Hippocampal formation (tissue), 2 donors: ENCODE measurements at places on chromosomes 2 and 18.

GRCh38 chr2:1927896-1928568, 183.7 kb upstream of the PXDN start:
- no peak for DNase-seq

GRCh38 chr2:197391220-197391717, 43.6 kb downstream of the SF3B1 start:
- DNase-seq = no peak

- no peak for DNase-seq
Observed at GRCh38 chr2:46779447-46779941, 136.1 kb downstream of the MCFD2 start.

GRCh38 chr2:127121776-127122176, 14.8 kb upstream of the BIN1 start:
- no peak for DNase-seq

- no peak for DNase-seq
Observed at GRCh38 chr2:135257383-135258090, 205.4 kb downstream of the RAB3GAP1 start.

GRCh38 chr2:128879161-128879560, 560.5 kb upstream of the HS6ST1 start:
- no peak for DNase-seq

DNA sequence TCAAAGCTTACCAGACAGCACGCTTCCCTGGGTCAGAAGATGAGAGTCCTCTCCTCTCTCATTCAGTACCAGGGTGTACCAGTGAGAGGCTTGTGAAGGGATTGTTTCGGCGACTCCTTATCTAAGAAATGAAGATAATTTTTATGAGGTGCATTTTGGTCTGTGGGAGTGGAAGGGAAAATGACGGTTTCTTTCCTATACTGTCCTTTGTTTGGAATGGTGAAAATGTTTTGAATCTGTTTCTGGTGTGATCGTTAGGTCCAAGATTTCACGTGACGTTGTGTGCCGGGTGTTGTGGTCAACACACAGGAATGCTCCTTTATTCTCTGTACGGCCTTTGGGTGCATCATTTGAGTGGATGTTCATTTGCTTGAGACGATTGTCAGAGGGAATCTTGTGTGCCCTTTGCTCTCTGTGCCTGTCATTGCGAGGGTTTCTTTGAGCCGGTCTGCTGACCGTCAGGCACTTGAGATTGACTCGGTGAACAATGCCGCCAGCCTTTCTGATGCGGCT, 183.5 kb downstream of the AGAP1 start:
- peak; percentile 48 for DNase-seq

DNA sequence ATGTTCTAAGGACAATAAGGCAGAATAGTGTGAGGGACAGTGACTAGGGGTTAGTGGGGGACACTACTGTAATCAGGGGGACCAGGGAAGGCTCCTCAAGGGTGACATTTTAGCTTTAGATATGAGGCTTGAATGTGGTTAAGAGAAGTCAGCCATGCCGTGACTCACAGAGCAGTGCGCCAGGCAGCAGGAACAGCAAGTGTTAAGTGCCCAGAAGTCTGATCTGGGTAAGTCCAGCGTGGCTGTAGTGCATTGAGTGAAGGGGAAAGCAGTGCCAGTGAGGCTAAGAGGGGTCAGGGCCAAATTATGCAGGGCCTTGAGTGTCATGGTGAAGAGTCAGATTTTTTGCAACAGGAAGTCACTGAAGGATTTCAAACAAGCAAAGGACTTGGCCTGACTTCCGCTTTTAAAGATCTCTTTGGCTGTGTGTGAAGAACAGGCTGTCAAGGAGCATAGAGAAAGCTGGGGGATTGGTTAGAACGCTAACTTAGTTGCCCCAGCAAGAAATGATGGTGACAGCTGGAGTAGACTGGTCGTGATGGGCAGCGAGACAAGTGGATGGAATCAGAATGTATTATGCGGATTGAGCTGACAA, 151.5 kb downstream of the MSH2 start:
- no peak for DNase-seq

DNA sequence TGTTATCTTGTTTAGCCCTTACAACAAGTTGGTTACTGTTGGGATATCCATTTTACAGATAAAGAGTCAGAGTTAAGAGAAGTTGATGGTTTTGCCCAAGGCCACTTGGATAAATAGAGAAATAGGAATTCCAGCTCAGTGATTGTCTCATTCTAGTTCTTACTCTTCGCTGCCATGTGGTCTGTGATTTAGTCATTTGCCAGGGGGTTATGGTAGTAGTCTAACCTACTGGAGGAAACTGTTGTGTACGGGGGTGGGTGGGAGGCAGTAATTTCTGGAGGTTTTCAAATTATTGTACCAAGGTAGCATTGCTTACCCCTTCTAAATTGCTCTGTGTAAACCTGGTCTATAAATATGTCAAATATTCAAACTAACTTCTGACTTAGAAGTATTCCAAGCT, 110.4 kb downstream of the MAP2 start:
- DNase-seq = no peak

DNA sequence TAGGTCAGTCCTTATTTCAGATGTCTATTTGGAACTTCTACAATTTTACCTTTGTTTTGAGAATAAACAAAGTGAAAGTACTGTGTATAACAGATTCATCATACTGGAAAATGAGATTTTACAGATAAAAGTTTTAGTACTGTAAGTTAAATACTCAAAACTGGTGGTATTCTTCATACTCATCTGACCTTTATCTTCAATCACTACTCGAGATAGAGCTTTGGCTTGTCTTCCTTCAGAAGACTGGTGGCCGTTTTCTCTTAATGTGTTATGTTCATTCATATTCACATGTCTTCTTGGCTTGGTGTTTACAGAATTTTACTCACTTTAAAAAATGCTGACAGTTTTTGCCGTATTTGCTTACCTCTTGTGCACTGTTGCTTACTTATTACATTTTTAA, 2.1 kb downstream of the SPOPL start:
- DNase-seq = no peak

DNA sequence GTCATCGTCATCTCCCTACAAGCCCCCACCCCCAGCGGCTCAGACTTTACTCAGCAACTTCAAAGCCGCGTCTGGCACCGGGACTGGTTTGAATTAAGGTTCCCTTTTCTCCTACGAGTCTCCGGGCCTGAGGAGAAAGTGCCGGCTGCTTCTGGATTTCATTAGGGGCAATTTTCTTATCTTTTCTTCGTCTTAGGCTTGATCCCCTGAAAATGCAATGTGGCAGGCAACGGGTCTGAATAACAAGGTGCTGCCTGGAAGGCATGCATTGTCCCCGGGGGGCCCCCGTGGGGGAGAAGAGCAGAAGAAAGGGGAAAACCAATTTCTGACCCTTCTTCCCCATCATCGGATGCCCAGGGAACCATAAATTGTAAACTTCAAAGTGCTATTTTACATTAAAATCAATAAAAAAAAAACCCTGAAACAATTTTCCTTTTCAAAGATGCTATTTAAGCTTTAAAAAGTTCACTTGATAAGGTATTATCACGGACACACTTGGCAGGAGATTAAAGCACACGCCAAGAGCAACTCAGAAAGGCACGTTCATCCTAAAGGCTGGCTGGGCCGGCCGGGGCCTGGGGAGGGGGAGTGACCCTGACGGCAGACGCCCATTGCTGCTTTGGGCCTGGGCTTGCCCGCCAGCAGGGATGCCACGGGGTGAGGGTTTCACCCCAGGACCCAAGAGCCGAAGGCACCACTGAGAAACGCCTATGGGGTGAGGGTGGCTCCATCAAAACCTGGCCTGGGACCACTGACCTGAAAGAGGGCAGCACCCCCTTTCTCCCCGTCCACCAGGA, 230.4 kb downstream of the TWIST2 start:
- DNase-seq = no peak

GRCh38 chr2:210188755-210189154, 17.5 kb upstream of the KANSL1L start:
- DNase-seq = no peak

GRCh38 chr2:117917223-117917917, 96.5 kb downstream of the CCDC93 start:
- no peak for DNase-seq

DNA sequence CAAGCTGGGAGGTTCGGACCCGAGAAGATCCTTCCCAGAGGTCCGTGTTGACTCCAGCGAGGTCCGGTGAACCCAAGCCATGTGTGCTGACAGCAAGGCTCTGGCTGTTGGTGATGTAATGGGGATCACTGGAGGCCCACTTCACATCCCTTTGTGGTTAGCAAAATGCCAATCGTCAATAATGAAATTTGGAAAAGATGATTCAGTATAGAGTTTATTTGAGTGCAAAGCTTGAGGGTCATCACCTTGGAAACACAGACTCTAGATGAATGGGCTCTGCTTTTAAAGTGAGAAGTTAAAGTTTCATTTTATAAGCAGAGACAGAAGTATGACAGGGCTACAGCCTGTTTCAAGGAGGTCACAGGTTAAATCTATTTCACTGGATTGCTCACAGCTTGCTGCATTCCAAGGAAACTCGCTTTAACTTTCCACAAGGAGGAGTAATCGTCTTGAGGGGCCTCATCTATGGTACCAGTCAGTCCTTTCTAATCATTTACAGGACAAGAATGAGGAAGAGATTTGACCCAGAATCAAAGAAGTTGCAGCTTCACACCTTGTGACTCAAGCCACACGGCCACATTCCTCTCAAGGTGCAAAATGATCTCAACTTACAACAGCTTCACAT, 140.5 kb downstream of the TPO start:
- no peak for DNase-seq

DNA sequence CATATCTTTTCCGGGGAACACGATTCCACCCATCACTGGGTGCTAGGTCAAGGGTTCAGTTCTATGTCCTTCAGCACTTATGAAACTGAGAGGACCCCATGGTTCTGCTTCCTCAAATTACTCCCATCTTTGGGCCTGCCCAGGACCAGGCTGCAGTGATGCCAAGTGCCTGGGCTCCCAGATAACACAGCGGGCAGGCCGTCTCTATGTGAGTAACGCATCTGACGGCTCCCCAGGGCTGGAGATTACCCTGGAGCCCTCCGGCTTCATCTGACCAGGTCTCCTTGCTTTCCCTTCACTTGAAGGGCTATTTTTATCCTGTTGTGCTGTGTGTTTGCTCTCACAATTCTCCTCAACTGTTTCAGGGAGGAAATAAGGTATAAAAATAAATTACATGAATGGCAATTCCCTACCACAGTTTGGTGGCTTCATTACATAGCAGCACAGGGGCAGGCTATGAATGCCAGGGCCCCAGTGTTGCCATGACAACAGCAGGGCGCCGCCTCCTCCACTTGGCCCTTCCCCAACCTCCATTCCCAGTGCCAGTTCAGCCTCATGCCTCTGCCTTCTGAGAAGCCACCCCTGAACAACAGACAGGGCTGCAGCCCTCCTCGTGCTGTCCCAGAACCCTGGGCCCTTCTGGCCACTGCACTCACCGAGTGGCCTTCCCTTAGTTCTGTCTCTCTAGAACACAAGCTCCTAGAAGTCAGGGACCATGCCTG, 25.4 kb upstream of the TMEM131 start:
- DNase-seq = no peak

DNA sequence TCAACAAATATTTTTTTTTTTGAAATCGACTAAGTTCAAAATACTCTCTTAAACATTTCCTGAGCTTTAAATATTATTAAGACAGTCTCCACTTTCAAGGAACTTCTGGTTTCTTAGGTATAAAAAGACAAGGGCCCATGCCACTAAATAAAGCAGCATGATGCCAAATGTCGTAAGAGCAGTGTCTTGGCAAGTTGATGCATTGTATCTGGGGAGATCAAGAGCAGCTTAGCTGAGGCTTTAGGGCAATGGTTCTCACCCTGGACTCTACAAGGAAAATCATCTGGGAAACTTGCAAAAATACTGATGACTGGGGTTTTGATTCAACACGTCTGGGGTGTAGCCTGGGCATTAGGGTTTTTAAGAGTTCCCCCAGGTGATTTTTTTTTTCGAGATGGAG, 41.3 kb downstream of the COL4A3 start:
- no peak for DNase-seq

DNA sequence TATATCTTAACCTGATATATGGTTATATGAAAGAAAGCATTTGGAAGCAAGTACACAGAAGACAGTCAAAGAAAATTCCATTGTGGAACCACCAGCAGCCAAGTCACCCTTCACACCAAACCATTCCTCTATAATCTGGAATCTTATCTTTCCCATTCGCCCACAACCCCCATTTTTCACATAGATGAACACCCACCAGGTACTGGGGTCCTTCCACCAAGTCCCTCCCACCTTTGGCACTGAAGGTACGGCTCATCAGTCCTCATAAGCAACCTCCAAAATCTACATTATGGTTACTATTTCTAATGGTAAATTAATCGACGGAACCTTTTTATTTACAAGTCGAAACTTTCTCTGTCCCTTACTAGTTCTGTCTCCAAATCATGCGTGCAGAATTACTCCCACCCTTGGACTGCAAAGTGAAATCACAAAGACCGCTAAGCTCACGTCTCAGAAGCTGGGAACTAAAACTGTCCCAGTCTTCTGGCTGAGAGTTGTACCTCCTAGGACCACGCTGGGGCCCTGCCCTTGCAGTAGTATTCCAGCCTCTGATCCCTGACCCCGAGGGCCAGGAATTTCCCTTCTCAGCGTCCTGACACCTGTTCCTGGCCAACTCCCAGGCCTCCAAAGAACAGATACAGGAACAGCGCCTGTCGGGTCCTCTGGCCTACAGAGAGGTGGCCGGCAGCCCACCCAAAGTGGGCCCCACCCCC, 702 bp downstream of the OLA1 start:
- DNase-seq = no peak
